Islet precursor cell (in vitro differentiated cells): ENCODE measurements at places on chromosomes 6 and 20.

GRCh38 chr6:28719275-28719940, 193.7 kb downstream of the GPX5 start:
- no peak for DNase-seq

GRCh38 chr6:128929869-128930268, 46.9 kb downstream of the LAMA2 start:
- DNase-seq: no peak

- peak; percentile 37 for DNase-seq
Observed at GRCh38 chr20:63065911-63066310, 59.1 kb upstream of the BHLHE23 start.

- no peak for DNase-seq
Observed at GRCh38 chr20:2421247-2421646, 40.5 kb downstream of the TGM6 start.

DNA sequence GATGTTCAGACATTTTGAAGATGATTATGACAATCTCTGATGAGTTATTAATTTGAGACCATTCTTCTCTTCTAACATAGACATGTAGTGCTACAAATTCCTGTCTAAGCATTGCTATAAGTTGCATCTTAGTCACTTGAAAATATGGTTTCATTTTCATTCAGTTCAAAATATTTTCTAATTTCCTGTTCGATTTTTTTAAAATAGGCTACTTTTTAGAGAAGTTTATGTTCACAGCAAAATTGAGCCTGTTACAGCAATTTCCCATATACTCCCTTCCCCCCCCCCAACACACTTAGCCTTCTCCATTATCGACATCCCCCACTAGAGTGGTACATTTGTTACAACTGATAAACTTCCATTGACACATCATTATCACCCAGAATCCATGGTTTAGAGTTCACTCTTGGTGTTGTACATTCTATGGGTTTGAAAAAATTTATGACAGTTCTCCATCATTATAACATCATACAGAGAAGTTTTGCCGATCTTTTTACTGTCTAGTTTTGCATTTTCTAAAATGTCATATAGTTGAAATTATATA, 31.2 kb downstream of the PLAGL1 start:
- DNase-seq: no peak

- no peak for DNase-seq
Observed at GRCh38 chr6:127592964-127593363, 16.0 kb downstream of the C6orf58 start.

DNA sequence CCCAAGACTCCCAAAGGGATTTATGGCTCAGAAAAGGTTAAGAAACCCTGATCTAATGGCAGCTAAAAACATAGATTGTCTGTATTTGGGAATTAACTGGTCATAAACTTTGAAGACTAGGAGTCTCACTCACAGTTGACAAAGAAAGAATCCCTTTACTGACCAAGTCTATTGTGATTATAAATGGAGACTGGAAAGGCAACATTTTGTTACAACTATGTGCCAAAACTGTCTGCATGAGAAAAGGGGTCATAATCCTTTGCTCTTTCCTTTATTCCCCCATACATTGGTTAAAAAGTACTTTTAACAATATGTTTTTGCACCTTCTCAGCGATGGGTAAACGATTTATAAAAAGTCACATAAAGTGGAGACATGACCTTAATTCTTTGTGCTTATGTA, 206.9 kb upstream of the MAP3K7 start:
- DNase-seq: no peak

- peak; percentile 66 for DNase-seq
Observed at GRCh38 chr6:32589596-32590449, at the start of gene HLA-DRB1. Gene HLA-DRB1, minus strand, starts transcription at chr6:32589848. Its CDS starts 106 bp downstream, at chr6:32589742.

DNA sequence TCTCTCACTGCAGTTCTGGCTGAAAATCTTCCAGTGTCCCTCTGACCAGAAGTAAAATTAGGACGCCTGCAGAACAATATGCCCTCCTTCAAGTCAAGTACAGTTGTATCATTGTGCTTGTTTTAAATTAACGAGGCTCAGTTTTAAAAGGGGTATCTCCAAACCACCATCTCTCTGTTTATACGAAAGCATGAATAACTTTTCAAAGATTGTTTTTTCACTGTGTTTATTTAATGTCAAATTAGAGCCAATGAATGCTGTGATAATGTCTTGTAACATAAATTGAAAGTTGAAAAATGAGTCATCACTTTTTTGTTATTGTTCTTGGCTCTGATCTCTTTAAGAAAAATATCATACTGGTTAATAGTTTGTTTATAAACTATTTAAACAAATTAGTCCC, 230.7 kb upstream of the THEMIS start:
- DNase-seq: no peak

DNA sequence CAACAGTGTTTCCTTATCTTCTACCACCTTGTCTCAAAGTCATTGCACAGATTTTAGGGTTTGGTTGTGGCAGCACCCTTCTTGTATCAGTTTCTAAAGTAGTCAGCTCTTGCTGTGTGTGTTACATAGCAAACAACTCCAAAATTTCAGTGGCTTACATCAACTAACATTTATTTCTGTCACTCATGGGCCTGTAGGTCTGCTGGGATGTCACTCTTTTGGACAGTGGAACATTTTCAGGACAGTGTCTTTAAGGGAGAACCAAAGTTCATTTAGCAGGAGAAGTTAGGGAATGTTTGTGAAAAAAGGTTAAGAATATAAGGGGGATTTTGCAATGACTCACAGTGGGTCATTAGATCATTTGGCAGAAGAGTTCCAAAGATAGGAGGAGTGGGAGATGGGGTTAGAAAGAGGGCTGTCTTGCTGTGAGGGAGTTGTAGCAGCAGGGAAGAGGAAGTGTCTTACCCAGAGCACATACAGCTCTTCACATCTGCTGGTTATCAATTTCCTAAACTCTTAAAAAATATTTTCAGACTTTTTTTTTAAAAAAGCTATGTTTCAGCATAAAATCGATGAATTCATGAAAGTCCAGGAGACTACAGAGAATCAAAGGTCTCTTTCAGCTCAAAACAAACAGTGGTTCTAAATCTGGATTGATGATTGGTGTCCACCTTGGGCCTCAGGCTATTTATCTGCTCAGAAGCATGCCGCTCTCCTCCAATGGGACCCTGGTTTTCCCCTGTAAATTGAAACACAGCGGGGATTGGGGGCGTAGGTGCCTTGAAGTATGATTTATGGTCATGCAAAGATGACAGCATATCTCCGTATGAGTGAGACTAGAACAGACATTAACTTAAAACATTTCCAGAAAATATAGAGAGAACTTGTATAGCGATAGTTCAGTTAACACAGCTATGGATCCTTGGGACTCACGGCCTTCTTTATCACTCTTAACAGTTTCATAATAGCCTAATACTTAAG, 117.3 kb downstream of the B3GAT2 start:
- no peak for DNase-seq

DNA sequence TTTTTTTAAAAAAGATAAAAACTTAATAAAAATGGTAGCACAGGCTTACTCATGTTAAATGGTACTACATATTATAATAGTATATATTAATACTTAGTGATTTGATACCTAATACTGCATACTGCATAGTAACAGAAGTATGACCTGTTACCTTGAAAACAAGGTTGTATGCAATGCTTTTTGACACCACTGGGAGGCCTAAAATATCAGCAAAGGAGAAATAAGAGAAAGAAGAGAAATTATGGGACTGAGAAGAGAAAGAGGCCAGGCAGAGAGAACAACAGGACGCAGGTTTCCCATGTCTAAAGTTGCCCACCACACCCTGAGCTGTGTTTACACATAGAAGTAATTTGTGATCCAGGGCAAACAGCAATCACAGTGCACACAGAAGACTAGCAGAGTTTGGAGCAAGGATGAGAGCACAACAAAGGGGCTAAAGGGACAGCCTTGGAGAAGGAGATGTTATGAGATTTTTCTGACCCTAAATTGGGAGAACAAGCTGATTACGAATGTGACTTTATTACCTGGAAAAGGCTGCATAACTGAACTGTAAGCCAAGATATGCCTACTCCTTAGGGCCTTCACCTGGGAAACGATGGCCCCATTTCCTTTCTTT, 73.2 kb downstream of the ROS1 start:
- DNase-seq: no peak

DNA sequence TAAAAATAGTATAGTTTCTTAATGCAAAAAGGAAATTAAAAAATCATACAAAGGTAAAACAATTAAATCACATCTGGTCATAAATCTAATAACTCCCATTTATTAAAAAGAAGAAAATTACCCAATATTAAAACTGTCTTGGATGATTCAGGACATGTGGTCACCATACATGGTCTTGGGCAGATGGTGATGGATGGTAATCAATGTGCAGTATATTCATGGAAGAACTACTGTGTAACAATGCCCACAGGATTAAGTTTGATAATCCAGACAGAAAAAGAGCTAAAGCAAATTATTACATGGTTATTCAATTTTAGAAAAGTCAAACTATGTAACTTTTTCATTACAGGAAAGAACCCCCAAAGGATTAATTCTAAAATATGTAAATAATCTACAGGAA, 480.6 kb downstream of the QKI start:
- DNase-seq: no peak

- DNase-seq: no peak
Observed at GRCh38 chr20:36399969-36400545, 93.9 kb downstream of the DLGAP4 start.

DNA sequence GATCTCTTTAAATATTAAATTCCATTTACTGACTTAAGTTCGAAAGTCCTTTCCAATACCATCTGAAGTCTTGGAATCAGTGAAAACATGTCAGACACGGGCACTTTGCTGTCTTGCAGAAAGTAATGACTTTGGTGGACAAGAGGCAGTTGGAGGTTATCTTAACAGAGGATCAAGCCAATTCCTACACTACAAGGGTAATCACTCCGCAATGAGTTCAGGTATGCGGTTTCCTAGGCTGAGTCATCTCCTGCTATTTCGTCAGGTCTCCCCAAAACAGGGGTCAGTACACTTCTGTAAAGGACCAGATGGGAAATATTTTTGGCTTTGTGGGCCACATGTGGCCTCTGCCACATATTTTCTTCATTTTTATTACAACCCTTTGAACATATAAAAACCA, 656.6 kb downstream of the KIF16B start:
- DNase-seq: peak; percentile 79

DNA sequence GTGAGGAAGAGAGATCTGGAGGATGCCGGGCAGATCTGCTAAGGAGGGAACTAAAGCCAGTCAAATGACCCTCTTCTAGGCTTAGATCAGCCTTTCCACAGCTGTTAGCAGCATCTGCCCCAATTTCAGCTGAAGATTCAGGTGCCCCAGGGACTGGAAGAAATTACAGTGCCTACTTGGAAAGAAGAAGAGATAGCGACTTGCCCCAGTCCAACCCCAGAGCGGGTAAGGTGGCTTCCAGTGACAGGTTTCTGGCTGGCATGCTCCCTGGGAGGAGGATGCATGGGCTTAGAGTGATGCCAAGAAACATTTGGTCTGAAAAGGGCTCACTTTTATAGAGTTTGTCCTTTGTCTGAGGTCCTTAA, 620 bp downstream of the TJAP1 start:
- DNase-seq: no peak

DNA sequence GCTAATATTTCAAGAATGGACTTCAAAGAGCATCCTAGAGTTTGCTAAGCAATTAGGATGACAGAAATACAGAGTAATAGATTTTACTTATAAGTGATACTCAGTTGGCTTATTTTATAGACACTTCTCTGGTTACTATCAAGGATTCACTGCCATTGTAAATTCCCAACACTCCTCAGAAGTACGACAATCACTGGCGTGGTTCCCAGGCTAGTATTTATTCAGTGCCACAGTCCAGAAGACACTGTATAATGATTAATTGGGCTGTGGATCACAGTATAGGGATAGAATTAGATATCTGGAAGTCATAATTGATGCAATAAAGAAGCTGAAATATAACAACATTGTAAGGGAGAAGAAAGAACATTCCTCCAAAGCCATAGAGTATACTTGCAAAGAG, 15.7 kb downstream of the MANEA start:
- DNase-seq: no peak

DNA sequence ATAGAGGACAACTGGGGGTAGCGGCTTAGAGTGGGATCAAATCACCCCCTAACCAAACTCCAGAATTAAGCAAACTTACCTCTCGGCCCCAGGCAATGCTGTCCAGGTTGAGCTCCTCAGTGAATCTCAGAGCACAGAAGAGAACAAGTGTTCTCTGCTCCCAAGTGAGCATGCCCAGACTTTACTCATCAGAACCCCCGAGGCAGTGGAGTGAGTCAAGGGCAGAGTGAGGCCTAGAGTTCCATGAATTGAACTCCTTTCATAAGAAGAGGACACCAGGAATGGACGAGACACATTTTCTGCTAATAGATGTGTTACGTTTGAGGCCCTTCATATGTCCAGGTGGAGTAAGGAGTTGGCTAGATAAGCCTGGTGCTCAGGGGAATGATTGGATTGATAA, 134.0 kb upstream of the DTNBP1 start:
- DNase-seq: no peak

DNA sequence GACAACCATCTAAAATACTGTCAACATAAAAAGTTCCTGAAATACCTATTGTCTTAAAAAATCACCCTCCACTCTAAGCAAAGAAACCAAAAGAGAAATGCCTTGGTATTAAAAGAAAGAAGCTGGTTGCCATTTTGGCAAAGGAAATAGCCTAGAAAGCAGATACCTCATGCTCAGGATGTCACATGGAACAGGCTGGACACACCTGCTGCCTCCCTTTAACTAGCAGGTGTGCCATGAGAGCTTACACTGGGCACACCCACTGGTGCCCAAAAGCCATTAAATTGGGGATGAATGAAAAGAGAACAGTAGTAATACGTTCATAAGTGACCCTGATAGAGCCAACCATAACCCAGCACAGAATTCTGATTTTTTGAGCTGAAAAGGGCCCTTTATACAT, 1.5 kb downstream of the SLC23A2 start:
- no peak for DNase-seq

- no peak for DNase-seq
Observed at GRCh38 chr6:148293181-148293995, 49.2 kb upstream of the SASH1 start.
